ENCODE measurements at places on chromosomes 1 and 21.

- no peak for DNase-seq
Measured at GRCh38 chr1:14067711-14068110, 367.7 kb downstream of the PRDM2 start.

DNA sequence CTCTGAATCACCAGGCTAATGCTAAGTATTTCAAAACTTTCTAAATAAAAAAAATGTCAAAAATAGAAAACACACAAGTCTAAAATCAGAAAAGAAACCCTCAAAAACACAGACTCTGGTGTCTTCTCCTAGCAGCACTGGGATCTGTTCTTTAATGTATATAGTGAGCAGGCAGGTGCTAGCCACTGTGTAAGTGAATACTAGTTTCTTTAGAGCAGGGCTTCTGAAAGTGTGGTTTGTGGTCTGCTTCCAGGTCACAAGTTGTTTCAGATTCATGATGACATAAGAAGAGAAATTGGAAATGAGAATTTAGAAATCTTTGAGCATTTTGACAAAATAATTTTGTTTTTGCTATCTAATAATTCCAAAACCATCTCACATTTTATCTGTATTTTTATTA, 763.1 kb downstream of the USP25 start:
- no peak for DNase-seq

GRCh38 chr1:173527151-173527826, 50.2 kb downstream of the PRDX6 start:
- no peak for DNase-seq

GRCh38 chr21:46551636-46552241, 53.1 kb downstream of the S100B start:
- DNase-seq: no peak

- no peak for DNase-seq
Measured at GRCh38 chr21:28688381-28688780, 304.3 kb downstream of the LTN1 start.

- no peak for DNase-seq
Measured at GRCh38 chr1:193479187-193479586, 292.8 kb upstream of the B3GALT2 start.

GRCh38 chr1:187985145-187985896, 1156.6 kb downstream of the PLA2G4A start:
- DNase-seq: no peak

DNA sequence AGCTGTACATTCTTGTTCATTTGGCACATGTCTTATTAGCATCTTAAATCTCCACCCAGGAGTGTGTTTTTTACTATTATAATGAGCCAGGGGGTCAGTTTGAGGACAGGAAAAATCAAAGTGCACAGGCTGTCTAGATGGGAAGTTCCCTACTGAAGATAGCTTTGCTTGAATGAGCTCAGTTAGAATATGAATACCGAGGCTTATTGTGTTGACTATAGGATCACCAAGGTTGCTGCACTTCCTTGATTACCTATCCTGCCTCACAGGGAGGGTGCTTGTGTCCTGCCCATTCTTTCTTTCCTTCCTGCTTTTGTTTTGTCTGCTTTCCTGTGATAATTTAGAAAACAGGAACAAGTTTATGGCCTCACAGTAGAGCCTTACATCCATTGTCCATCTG, 16.3 kb downstream of the PHGDH start:
- no peak for DNase-seq

GRCh38 chr1:4963251-4963650, 308.8 kb downstream of the AJAP1 start:
- no peak for DNase-seq

GRCh38 chr1:248818505-248819374, 7.0 kb downstream of the SH3BP5L start:
- no peak for DNase-seq

DNA sequence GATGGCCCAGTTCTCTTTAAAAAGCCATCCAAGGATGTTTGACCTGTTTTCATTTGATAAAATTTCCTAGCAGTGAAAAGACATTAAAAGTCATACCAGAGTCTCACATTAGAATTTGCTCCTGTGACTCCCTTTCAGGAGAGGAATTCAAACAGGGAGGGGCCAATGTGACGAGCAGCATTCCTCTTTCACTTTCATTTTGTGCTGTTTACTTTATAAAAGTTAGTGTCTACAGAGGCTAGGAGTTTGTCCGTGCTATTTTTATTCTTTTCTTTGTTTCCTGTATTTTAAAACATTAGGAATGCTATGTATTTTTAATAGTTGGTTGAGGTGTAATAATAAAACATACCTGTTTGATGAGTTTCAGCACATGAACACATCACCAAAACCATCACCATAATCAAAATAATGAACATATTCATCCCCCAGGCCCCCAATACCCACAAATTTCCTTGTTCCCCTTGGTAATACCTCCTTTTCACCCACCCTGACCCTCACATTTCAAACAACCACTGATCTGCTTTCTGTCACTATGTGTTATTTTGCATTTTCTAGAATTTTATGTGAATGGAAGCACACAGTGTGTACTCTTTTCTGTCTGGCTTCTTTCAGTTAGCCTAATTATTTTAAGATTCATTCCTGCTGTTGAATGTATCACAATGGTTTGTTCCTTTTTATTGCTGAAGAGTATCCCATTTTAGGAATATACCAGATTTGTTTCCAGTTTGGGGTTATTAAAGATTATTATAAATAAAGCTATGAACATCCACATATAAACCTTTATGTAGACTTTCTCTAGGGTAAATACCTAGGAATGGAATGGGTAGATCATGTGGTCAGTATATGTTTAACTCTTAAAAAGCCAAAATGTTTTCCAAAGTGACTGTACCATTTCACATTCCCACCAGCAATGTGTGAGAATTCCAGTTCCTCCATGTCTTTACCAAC, 129.5 kb downstream of the TENT5C start:
- no peak for DNase-seq

DNA sequence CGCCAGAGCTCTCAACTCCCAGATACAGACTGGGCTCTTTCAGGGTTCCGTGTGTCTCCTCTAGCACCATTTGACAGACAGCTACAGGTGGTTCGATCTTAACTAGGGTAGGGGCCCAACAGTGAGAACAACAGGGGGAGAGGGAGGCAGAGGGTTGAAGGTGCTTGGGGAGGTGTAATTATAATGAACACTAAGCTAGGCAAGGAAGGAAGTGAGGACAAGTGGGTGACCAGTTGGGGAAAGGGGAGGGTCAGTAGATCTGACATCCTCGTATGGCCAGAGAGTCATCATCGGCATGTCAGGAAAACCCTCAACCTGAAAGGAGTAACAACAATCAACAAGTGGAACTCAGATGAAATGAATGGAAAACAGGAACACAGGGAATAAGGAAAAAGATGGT, 22.8 kb downstream of the GLIS1 start:
- no peak for DNase-seq

GRCh38 chr1:174352117-174352516, 95.6 kb upstream of the GPR52 start:
- DNase-seq: no peak

DNA sequence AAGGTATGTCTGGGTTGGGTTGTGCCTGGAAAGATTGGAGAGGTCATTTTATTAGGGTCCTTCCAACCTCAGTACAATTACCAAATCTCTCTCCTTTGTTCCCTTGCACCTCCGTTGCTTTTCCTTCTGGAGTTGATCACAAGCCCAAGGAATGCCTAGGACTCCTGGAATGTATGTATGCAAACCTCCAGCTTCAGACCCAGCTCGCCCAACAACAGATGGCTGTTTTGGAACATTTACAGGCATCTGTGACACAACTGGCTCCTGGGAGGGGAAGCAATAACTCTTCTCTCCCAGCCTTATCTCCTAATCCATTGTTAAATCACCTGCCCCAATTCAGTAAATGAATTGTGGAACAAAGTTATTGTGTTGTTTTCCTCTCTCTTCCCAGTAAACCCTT, 8.3 kb downstream of the TSACC start:
- no peak for DNase-seq

DNA sequence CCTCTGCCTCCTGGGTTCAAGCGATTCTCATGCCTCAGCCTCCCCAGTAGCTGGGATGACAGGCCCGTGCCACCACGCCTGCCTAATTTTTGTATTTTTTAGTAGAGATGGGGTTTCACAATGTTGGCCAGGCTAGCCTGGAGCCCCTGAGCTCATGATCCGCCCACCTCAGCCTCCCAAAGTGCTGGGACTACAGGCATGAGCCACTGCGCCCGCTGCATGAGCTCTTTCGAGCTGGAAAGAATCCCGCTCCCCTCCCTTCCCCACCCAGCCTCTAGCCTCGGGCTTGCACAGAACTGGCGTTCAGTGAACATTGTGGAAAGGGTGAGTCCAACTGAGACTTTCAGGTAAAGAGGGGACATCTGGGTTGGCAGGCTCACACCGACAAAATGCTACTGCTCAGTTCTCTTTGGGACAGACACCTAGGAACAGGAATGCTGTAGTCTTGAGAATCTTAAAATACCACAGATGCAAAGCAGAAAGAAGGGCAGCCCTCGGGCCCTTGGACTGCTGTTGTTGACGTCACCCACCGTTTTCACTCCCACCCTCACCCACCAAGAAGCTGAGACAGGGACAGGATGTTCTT, 9.7 kb upstream of the GNG4 start:
- no peak for DNase-seq

DNA sequence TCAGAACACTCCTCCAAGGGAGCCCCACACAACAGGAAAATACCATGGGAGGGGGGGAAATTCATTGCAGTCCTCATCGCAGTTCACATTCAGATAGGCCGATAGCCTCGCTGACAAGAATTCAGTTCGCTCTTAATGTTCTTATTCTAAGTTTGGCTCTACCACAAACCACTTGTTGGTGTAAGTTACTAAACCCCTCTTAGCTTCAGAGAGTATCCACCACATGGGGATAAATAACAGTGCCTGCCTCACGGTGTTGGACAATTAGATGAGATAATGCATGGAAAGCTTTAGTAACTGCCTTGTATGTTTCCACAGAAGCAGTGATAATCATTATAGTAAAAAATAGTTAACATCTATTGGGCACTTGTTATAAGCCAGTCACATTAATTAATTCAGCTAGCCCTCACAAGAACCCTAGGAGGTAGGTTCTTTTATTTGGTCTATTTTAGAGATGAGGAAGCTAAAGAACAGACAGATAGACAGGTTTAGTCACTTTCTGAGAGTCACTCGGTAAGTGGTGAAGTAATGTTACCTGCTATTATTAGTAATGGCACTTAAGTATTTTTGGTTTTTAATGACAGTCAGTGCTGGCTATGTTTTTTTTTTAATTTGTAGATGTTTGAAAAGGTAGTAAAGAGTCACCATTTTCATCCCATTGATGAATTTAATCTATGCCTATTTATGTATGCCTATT, 10.1 kb downstream of the VAV3 start:
- no peak for DNase-seq

- no peak for DNase-seq
Measured at GRCh38 chr1:166184897-166185296, 18.1 kb upstream of the FAM78B start.

GRCh38 chr21:28754127-28754611, 238.5 kb downstream of the LTN1 start:
- no peak for DNase-seq

GRCh38 chr1:82503822-82504221, 703.1 kb downstream of the ADGRL2 start:
- no peak for DNase-seq

DNA sequence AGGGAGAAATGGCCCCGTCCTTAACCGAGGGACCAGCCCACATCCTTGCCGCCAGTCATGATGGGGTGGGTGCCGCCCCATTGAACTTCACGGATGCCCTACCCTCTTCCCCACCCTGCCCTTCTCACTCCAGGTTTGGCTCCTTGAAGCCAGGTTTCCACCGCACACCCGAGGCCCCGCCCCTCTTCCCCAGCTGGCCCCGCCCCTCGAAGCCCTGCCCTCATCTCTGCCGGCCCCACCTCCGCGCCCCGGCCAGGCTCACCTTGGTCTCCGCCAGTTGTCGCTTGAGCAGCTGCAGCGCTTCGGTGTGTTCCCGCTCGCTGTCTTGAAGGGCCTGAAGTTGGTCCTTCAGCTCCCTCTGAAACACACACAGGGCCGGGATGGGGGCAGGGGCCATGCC, 16.6 kb downstream of the TRIM62 start:
- no peak for DNase-seq

DNA sequence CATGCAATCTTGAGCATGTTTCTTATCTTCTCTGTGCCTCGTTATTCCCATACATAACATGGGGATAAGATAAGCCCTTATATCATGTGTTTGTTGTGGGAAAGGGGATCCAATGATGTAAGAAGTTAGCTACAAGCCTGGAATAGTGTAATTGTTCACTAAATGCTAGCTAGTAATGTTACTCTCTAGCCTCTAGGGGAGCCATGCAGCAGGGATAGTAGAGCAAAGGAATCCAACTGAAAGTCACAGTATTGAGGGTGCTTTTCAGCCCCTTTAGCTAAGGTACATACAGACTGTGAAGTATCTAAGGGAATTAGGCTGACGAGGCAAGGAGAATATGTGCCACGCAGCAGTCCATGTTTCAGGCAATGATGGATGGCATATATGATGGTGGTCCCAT, 46.9 kb downstream of the IL23R start:
- no peak for DNase-seq

DNA sequence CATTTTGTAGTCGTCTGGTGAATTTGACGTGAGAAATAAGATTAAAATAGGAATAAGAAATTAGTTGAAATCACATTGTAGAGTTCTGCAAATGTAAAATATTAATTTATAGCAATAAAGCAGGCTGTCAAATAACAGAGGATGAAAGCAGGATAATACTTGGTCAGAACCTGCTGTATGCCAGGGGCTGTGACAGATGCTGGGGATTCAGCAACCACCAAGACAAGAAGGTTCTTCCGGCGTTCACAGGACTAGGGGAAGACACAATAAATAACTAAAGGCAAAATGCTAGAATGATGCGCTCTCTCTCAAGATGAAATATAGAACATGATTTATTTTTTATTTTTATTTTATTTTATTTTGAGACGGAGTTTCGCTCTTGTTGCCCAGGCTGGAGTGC, 6.8 kb upstream of the PARK7 start:
- DNase-seq: no peak

DNA sequence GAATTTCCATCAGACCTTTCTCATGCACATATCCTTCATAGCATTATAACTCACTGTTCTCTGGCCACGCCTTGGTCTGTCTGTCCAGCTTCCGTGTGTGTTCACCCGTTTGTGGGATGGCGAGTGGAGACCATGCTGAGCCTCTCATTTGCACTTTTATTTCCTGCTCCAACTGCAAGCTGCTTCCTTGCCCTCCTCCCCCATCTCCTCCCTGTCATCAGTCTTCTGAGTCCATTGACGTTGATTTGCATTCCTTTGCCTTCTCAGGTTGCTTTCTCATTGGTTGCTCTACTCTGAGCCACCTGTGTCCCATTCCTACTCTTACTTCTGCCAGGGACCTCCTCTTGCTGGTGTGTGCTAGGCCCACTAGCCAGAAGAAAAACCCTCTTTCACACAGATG, 146.4 kb downstream of the NOS1AP start:
- no peak for DNase-seq
